ENCODE measurements at places on chromosomes 1 and 21.

DNA sequence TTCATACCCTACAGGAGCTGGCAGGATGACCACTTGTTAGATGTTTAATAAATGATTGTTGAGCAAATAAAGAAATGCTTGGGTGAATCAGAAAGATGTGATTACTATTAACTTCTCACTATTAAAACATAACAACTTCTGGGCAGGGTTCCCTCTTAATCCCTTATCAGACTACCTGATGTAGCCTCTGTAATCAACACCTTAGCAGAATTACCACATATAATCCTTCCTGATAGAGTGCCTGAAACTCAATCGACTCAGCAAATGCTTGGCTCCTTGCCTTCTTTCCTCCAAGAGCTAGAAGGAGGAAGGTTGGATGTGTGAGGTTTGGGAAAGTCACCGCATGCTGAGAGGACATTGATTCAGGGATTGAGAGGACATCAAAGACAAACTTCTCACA is 34.8 kb upstream of the DSCAM start:
- DNase-seq, result no peak

GRCh38 chr1:175237389-175237788 is 44.8 kb upstream of the KIAA0040 start:
- DNase-seq, result no peak

- DNase-seq, result no peak
Observed at GRCh38 chr1:60151311-60151710, 77.7 kb upstream of the C1orf87 start.

DNA sequence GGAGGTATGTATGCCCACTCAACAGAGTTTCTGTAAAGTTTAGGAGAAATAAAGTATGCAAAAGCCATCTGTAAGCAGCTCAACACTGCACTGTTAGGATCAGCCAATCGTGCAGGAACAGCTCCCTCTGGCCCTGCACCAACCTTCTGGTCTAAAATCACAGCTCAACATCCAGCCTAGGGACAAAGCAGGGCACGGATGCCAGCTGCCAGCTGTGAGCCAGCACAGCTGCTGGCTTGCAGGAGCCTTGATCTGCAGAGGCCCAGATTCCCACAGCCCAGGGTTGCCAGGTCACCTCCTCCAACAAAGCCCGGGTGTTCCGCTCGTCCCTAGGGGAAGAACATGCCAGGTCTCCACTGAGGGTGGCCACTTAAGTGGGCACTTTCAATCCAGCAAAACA is 8.6 kb downstream of the ACOT7 start:
- no peak for DNase-seq

GRCh38 chr1:23779826-23780371 is 1.7 kb downstream of the PITHD1 start:
- DNase-seq, result no peak

DNA sequence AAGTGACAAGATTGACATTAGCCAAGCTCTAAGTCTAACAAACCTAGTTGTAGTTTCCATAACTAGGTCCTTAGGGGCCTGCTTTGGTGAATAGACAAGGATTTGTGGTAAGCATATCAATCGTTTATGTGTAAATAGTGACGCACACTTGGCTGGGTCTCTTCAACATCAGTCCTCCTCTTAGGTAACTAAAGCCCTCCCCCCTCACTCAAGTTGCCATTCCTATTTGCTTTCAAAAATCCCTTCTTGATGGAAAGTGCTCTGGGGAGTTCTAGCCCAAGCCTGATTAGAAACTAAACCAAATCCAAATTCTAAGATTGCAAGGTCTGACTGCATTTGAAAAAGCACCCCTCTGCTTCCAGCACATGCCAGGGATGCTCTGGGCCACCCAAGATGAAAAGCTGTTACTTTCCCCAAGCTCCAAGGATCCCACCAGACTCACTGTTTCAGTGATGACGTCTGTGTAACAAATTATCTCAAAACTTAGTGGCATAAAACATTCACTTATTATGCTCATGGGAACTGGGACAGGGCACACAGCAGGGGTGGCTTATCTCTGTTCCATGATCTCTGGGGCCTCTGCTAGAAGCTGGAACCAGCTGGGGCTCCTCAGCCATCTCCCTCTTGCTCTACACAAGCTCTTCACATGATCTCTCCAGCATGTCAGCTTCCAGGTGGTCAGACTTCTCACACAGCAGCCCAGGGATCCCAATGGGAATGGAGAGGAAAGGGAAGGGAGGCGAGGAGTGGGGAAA is 74.1 kb downstream of the RRAGC start:
- DNase-seq, result no peak

GRCh38 chr1:198749279-198749678 is 110.4 kb downstream of the PTPRC start:
- no peak for DNase-seq

GRCh38 chr1:147238053-147238902 is 4.2 kb upstream of the CHD1L start:
- DNase-seq, result no peak

Measured in iPS-NIHi11 (cell line).